ENCODE measurements at places on chromosomes 2 and 18.

GRCh38 chr2:235699576-235699975 is 205.7 kb downstream of the AGAP1 start:
- DNase-seq = no peak

- DNase-seq = no peak
Measured at GRCh38 chr2:19009510-19009909, 348.9 kb downstream of the OSR1 start.

DNA sequence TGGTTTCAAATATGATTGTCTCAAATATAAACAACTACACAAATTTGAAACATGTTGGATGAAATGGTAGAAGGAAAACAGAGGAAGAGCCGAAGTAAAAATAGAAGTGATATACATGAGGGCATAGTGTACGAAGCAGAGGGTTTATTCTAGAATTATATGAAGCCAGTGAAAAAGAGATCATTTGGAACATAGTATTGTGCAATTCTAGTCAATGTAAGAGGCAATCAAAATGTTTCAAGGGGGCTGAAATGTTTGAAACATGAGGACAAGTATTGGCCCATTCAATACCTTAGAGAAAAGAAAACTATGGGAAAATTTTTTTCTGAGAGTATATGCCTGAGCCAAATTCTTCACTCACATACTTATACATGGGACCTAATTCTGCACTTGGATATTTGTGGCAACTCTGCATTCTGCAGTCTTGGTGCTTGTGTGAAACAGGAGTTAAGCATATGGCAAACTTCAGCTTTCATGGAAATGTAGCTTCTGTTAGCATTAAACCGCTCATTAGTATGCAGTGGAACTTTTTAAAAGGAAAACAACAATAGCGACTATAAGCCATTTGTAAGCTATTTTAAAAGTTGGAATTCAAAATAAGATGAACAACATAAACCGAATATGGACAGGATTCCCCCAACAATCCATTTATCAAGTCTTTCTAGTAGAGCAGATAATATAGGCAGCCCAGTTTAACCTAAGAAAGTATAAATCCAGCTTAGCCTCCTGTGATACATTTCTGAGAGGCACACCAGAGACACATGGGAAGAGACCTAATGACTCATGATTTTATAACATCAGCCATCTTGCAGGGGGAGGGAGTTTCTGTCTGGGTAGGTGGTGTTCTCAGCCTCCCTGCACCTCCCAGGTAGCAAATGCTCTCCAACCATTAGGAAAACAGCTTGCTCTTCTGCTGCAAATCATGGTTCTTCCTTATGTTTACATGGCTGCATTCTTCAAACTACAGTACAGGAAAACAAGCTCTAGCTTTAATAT is 197.8 kb downstream of the PAX3 start:
- DNase-seq = no peak

DNA sequence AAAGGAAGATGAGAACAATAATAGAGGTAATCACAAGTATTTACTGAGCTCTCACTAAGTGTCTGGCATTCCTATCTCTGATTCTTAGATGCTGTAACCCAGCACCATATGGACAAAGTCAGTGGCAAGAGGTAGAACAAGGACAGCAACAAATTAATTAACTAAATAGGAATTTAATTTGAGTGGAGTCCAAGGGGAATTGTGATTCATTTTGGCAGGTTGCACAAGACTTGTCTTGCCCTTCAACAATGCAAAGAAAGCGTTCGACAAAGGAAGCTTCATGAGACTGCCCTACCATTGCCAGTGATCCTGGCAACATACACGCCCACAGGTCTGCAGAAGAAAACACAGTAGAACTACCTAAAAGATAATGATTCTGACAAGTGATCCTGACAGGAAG is 221.6 kb downstream of the RBM43 start:
- no peak for DNase-seq

DNA sequence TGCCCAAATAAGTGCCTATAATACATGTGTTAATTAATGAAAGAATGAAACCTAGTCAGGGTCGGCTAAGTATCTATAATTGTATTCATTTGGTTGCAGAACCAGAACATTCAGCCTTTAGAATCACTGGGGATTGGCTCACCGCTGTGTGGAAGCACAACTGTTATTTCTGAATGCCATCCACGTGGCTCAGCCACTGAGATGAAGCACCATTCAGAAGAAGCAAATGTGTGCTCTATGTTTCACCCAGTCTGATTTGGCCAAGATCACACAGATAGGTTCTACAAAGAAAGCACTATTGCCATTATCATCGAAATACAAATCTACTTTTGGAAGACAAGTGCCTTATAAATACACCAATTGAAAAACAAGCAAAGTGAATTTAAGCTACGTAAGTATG is 30.6 kb upstream of the SPOPL start:
- no peak for DNase-seq

GRCh38 chr18:78742218-78742745 is 237.3 kb upstream of the SALL3 start:
- no peak for DNase-seq

DNA sequence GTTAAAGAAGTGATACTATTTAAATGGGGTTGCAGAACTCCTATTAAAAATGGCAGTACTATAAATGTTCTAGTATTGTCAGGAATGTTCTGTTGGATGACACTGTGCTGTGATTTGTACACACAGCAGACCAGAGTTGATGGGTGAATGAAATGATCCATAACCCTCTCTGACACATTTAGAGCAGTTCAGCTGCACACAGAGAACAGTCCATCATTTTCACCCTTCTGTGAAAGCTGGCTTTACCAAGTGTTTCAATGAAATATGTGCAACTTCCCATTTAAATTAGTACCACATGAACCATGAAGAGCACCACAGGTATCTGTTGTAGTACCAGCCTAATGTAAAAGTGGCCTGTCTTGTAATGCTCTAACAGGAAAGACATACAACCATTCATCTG is 981.4 kb downstream of the TMEM182 start:
- DNase-seq = no peak

DNA sequence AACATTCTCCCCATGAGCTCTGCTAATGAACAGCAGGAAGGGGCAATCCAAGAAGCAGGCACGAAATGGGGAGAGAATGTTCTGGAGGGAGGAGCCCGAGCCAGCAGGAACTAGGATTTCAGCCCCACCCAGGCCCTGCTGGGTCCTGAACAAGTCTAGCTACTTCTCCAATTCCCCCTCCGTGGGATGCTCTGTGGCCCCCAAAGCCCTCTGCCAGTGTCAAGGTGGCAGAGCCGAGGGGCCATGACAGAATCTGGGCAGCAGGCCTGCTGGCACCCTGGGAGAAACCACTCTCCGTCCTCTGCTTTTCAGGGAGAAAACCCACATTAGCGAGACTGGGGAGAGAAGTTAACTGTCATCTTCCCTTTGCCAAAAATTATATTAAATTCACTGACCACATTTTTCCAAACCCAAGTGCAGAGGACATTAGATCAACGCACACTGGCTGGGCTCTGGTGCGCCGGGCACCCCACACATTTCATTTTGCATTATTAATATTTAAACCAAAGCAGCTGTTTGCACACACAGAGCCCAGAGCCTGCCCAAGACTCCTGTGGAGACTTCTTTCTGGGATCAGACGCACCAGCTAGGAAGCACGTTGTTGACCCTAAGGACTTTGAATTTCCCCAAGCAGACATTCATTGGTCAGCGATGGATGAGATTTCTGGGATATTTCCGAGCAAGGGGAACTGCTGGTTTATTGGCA is 80.2 kb upstream of the PKDCC start:
- no peak for DNase-seq

Data from D721Med (cell line).